ENCODE measurements at places on chromosomes 5 and 9.

- DNase-seq = no peak
Measured at GRCh38 chr9:131565369-131565768, 20.0 kb downstream of the PRRT1B start.

GRCh38 chr5:43042176-43042625 lies 2.1 kb upstream of the ANXA2R start:
- DNase-seq = peak; percentile 88

DNA sequence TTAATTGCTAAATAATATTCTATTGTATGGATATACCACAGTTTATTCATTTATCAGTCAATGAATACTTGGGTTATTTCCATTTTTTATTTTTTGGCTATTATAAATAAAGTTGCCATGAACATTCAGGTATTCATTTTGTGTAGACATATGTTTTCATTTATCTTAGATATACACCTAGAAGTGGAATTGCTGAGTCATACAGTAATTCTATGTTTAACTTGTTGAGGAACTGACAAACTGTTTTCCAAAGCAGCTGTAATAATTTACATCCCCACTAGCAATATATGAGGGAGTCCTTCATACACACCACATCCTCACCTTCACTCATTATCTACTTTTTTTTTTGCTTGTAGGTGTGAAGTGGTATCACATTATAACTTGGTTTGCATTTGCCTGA lies 123.6 kb downstream of the FBN2 start:
- no peak for DNase-seq

DNA sequence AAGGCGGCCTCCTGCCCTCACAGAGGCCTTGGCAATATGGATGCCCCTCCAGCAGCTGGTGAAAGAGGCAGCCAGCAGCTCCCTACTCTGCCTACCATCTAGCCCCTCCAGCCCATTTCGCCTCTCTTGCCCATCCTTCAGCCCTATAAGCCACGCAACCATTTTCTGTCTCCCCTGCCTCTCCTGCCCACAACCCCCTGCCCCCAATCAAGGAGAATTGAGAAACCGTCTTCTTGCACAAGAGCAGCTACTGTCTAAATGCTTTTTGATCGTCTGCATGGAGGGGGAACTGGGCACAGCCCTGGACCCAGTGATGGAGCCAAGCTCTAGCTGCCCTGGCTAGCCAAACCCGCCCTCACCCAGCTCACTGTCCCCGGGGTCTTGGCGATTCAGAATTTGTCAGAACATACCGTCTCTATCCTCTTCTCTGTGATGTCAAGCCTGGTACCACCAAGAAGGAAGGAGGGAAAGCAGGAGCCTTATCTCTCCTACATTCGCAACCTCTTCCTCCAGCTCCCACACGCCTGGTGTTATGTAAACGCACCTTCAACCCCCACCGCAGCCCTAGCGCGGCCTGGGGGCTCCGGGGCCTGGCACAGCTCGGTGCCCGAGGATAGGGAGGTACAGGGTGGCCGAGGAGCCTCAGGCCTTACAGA lies 1.2 kb downstream of the SPRY4 start:
- no peak for DNase-seq

DNA sequence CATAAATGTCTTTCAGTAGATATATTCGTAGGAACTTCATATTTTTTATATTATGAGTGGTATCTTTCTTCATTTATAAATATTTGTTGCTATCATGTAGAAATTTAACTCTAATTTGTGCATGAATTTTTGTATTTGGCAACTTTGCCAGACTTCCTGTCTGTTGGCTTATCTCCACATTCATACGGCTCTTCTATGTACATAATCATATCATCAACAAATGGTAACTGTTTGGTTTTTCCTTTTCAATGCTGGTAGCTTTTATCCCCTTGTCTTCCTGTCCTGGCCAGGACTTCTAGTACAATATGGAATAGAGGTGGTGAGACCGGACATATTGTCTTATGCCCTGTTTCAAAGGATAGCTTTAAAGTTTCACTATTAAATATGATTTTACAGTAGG lies 132.3 kb upstream of the COL5A1 start:
- DNase-seq = no peak

GRCh38 chr5:180623411-180623834 lies 26.0 kb downstream of the FLT4 start:
- no peak for DNase-seq

GRCh38 chr5:170791325-170791954 lies 7.9 kb downstream of the GABRP start:
- DNase-seq = peak; percentile 94

DNA sequence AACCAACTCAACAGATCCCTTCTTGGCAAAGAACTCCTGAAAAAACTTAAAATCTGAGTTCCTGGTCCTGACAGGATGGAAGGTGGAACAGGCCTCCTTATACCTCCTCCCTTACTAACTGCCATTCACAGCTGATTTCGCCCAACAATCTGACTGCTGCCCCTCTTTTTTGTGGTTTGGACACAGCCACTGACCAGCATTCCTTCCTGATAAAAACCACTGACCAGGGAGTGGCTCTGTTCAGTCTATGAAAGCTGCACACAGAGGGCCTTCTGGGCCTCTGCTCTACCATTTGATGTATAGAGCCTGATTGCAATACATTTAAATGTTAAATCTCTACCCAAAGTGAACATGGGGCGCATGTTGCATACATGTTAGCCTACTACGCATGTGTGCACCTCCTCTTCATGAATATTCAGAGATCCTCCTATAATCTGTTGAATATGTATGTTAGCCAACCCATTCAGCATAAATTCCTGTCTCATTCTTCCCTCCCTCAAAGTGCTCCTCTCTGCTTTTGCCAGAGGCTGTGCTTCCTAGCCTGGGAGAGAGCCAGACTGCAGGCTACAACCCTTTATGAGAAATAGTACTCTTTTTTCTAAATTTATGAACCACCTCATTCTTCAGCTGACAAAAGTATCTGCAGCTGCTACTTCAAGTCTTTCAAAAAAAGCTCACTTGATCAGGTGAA lies 93.7 kb upstream of the MRPS30 start:
- no peak for DNase-seq

Data from endodermal cell (in vitro differentiated cells).